ENCODE measurements at places on chromosomes 4 and X.

- DNase-seq: no peak
Observed at GRCh38 chr4:186617921-186618320, 62.6 kb upstream of the MTNR1A start.

DNA sequence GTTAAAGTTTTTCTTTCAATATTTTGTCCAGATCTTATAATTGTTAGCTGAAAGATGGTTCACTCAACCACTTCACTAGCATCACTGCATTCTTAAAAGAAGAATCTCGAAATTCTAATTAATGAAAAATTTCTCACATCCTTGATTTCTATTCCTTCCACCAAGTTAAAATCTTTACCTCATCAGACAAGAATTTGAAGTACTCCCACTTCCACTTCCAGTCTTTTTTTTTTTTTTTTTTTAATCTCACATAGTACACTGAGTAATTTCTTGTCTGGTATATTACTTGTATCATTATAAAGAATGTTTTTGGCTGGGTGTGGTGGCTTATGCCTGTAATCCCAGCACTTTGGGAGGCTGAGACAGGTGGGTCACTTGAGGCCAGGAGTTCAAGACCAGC, 73.2 kb downstream of the FBXW7 start:
- no peak for DNase-seq

GRCh38 chrX:101478366-101478765, 6.9 kb upstream of the ARMCX4 start:
- no peak for DNase-seq

DNA sequence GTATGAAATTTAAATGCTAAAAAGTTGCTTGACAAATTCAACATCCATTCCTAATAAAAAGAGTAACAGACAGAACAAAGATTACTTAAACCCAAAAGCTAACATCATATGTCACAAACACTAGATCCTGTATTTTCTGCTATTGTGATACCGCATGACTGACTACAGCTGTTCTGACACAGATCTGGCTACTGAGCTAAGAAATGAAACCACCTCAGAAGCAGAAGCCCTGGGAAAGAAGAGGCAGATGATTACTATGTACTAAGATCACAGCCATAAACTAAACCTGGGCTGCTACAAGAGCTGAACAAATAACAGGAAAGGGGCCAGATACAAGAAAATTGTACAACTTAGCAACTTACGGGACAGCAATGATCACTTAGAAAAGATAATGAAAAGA, 9.4 kb downstream of the LETM1 start:
- DNase-seq: no peak

DNA sequence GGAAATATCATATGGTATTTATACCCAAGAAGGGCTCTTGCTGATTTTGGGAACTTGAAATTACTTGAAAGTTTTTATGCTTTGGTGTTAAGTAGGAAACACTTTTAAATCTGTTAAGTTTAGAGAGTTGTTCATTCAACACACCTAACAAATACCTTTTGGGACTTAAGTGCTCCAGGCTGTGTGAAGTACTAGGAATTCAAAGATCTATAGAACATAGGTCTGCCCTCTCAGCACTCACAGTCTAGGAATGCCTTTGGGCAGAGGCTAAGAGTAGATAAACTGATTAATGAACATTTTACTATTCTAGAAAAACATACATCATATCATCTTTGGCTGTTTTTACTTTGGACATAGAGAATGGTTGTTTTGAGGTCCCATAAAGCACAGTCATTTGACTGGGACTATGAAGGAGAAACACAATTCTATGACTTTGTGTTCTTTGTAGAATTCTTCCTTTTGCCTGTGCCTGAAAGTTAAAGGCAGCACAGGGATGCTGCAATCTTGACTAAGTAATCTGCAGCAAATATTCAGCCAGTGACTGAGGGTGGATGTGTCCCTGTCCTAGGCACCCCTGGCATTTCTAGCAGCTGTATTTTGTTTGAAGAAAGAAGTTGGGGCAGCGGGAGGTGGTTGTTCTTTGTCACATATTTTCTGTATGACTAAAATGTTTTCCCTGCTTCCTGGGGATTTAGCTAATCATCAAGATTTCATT, 8.3 kb downstream of the BMP3 start:
- DNase-seq: no peak

DNA sequence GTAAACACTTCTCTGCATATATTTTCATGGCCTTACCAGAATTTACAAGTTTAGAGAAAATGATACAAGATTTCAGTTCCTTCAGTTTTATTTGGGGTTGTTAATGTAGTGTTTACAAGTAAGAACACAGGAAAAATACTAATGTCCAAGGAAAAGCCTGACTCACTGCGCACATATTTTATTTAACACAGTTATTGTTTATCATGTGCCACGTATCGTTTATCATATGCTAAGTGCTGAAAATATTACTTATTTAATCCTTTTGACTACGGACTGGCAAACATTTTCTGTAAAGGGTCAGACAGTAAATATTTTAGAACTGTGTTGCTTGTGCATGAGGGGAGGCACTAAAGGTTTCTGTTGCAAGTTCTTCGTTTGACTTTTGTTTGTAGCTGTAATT, 794 bp downstream of the HSD17B13 start:
- DNase-seq: no peak

DNA sequence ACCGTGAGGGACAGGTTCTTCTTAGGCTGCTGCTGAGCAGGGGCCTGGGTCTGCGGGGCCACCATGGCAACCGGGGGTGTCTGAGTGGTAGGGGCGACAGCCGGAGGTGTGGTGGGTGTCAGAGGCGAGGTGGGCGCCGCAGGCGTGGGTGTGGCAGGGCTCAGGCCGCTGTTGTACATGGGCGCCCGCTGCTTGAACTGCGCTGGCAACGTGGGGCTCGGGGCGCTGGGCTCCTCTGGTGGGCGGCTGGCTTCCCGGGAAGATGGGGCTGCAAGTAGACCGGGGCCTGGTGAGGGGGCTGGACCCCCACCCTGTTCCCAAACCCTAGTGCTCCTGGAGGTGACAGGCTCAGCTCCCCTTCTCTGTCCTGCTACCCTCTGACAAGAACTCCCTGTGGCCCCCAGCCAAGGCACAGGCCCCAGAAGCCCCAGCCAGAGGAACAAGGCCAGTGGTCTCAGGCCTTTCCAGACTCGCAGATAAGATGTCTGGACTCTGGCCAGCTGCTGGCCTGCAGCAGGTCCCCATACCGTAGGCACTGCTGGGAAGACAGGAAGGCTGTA, 24.8 kb downstream of the NELFA start:
- no peak for DNase-seq

- DNase-seq: no peak
Observed at GRCh38 chrX:95629737-95630136, 1054.9 kb upstream of the DIAPH2 start.

- DNase-seq: no peak
Observed at GRCh38 chrX:115901241-115901640, 269.3 kb upstream of the AGTR2 start.

- no peak for DNase-seq
Observed at GRCh38 chr4:94880956-94881355, 123.2 kb downstream of the BMPR1B start.

DNA sequence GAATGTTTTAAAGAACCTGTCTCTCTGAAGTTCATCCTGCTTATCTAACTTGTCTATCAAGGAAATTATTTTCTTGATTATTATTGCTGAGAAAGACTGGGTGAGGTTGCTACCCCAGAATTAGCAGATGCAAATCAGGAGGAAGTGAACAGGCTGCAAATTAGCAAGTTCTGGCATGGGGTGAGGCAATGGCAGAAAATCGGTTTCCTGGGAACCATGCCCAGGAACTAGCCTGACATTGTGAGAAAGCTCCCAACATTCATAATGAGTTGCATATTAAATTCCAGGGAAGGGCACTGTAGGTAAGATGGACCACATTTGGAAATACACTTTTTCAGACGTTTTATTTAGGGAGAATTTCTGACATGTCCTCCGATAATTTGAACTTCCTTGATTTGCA, 11.6 kb downstream of the ARSF start:
- no peak for DNase-seq

DNA sequence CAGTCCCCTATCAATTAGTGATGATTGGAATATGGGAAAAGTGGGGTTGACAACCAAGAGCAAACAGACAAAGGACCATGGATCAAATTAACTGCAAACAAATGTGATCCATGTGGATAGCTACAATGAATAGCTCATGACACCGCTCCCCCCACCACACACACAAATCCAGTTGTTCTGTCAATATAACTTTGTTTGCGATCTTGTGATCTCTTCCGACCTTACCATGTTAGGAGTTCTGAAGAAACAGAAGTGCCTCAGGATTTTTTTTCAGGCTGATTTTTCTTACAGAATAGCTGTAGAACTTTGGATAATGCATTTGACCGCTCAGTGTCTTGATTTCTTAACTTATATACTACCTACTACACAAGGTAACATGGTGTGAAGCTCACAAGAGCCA, 116.6 kb downstream of the SH2D1A start:
- DNase-seq: no peak

DNA sequence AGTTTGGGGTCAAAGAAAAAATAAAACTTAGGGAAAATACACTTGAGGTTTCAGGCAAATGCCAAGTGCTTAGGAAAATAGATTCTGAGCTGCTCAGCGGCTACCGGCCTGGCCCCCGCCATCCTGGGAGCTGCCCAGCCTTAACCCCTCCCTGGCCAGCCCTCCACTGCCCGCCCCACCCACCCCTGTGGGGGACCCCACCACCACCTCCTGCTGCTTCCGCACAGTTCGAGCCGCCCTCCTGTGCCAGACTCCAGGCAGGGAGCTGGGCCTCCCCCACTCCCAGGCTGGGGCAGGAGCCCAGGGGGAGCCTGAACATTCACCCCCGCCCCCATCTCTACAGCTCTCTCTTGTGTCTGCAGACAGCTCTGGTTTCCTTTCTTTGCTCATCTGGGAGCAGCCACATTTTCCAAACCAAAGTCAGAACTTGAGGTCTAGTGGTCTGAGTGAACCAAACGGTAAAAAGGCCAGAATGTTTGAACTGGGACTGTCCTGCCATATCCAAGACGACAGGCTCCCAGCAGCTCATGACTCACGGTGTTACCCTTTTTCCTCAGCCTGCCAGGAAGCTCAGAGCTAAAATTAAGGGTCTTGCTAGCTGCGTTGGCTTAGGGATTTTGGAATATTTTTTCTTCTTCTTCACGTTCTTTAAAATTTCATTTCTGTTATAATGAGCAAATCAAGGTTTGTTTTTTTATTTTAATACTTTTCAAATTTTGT, 4.7 kb upstream of the FGFR3 start:
- DNase-seq: no peak

- no peak for DNase-seq
Observed at GRCh38 chr4:139331185-139331584, 28.9 kb upstream of the NDUFC1 start.

GRCh38 chrX:147570483-147570882, 341.2 kb upstream of the FMR1 start:
- DNase-seq: no peak

DNA sequence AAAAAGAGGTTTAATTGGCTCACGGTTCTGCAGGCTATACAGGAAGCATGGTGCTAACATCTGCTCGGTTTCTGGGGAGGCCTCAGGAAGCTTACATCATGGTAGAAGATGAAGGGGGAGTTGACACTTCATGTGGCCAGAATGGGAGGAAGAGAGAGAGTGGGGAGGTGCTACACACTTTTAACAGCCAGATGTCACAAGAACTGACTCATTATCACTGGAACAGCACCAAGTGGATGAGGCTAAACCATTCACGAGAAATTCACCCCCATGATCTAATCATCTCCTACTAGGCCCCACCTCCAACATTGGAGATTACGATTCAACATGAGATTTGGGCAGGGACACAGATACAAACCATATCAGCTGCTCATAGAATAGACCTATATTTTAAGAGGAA, 255.8 kb downstream of the OPHN1 start:
- DNase-seq: no peak

GRCh38 chr4:146654687-146655520, 16.2 kb downstream of the POU4F2 start:
- no peak for DNase-seq

- no peak for DNase-seq
Observed at GRCh38 chr4:138555584-138555983, 313.4 kb upstream of the SLC7A11 start.

- no peak for DNase-seq
Observed at GRCh38 chrX:67619253-67619652, 75.4 kb downstream of the AR start.

DNA sequence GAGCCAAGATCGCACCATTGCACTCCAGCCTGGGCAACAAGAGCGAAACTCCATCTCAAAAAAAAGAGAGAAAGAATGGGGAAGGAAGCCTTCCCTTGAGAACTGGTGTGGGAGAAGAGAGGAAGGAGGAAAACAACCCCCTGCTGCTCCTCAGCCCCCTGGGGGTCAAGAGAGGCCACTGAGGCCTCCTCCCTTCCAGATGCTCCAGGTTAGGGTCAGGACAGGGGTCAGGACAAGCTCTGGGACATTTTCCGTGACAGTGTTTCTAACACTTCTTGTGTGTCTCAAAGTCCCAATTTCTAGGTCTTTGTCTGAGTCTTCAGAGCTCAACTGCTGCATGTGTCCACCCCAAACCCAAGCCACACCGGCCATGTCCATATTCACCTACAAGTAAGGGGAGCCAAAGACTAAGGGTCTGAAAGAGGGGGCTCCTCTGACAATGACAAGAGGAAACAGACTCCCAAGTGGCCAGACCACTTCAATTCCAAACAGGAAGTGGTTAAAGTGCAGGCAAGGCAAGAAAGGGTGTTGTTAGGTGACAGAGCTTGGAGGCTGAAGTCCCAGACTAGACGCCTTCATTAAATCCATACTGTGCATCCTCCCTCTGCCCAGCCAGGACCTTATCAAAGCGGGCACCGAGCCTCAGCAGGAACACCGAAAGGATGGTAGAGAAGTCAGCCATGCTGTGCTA, 8.3 kb downstream of the L1CAM start:
- no peak for DNase-seq

GRCh38 chrX:69080855-69081465, 84.3 kb downstream of the PJA1 start:
- no peak for DNase-seq

GRCh38 chr4:72701987-72702819, 133.2 kb upstream of the ADAMTS3 start:
- DNase-seq: no peak

GRCh38 chrX:53251307-53251706, 26.3 kb upstream of the KDM5C start:
- no peak for DNase-seq

DNA sequence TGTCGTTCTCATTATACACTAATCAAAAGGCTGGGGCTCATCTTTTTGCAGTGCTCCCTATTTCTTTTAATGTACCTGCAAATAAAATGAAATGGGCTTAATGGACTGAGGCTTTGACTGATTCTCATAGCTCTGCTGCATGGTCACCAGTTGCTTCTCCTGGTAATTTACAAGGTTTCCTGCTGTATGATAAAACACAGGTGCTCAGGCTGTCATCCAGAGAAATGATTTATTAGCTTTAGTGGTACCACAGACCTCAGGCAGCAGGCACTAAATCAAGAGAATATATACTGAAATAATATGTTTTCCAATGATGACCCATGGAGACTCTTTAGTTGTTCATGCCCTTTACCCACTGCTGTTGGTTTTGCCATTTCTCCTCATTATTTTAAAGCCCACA, 137.7 kb downstream of the C4orf33 start:
- no peak for DNase-seq

GRCh38 chr4:82851318-82851717, 39.6 kb downstream of the SEC31A start:
- DNase-seq: no peak

GRCh38 chr4:69321153-69321729, 41.0 kb downstream of the UGT2B28 start:
- DNase-seq: no peak
